ENCODE measurements at places on chromosomes 1 and 21. TPM values are rescaled to one million over a fixed set of nuclear protein-coding genes. Genes with fewer than 3 reads are reported as not detected.

The SOAT1 gene
- 10.3 TPM for total RNA-seq

The USH2A gene
- total RNA-seq: not detected

The KRTAP10-5 gene
- not detected for total RNA-seq

The PCBP3 gene
- 5.2 TPM for total RNA-seq

The GPR25 gene
- not detected for total RNA-seq

The CELA3A gene
- not detected for total RNA-seq

The PMF1 gene
- total RNA-seq: 78.7 TPM

The SLC45A1 gene
- total RNA-seq: 3.0 TPM

The GCSAML gene
- total RNA-seq: not detected
